Endothelial cell (in vitro differentiated cells): ENCODE measurements at places on chromosomes 12 and 14.

- DNase-seq, result no peak
Observed at GRCh38 chr14:104264495-104265265, 126.3 kb downstream of the KIF26A start.

DNA sequence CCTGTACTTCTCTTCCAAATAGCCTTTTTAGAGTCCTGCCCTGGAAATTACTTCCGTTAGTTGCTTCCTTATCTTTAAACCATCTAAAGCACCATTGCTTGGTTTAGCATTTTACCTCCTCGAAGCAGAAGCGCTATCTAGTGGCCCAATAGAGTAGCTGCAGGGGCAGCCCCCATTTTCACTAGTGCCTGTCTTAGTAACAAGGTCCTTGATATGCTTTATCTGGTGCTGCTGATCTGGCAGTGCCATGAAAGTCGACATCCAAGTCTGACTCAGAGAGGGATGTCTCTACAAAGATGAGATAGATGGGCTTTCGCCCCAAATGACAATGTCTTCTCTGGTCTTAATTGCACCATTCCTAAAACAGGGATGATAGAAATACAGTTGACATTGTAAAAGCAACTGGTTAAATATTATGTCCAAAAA, 25.0 kb upstream of the CIT start:
- peak; percentile 70 for DNase-seq

DNA sequence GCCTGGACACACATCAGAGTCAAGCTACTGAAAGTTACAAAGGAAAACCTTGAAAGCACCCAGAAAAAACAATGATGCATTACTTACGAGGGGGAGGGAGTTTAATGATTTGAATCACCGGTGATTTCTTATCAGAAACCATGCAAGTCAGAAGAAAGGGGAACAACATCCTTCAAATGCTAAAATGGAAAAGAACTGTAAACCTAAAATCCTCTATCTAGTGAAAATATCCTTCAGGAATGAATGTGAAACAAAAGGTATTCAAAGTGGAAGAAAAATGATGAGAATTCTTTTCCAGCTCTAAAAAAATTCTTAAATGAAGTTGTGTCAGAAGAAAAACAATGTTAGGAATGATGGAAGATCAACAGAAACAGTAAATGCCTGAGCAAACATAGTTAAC, 16.8 kb downstream of the SCAF11 start:
- no peak for DNase-seq

- no peak for DNase-seq
Observed at GRCh38 chr12:49263400-49263763, 1.5 kb upstream of the TUBA1C start.

DNA sequence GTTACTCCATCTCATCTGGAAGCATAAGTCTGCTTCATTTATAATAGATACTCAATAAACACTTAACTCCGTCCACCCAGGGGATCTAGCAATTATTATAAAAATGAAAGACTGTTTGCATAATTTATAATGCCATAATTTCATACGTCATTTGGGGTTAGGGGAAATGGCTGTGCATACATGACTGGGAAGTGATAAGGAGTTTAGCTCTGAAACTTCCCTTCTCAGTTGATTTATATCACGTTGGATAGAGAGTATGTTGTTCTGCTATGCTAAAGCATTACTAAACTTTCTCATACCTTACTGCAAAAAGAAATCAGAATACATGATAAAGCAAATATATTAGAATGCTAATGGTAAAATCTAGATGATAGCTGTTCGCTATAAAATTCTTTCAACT, 90.4 kb upstream of the DYNC1H1 start:
- no peak for DNase-seq

DNA sequence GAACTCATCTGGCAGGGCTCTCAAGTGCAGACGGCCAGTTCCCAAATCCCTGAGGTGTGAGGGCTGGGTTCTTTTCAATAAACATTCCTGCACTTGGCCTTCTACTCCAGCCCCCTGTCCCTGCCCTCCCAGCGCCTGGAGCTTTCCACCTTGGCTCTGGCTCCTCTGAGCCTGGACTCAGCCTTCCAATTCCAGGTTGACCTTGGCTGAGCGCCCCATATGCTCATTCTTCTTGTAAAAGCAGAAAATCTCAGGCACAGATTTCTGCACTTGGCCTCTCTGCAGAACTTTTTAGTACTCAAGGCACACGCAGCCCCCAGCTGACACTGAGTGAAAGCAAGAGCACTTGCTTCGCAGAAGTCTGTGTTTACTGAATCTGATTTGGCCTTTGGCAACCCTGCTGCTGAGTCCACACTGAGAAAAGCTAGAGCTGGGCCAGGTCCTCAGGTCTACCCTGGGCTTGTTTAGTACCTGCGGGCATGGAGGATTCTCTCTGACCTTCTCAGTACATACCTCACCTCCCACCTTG, 222.7 kb downstream of the MSRB3 start:
- no peak for DNase-seq

GRCh38 chr12:115660211-115660805, 617.2 kb downstream of the MED13L start:
- DNase-seq, result no peak

DNA sequence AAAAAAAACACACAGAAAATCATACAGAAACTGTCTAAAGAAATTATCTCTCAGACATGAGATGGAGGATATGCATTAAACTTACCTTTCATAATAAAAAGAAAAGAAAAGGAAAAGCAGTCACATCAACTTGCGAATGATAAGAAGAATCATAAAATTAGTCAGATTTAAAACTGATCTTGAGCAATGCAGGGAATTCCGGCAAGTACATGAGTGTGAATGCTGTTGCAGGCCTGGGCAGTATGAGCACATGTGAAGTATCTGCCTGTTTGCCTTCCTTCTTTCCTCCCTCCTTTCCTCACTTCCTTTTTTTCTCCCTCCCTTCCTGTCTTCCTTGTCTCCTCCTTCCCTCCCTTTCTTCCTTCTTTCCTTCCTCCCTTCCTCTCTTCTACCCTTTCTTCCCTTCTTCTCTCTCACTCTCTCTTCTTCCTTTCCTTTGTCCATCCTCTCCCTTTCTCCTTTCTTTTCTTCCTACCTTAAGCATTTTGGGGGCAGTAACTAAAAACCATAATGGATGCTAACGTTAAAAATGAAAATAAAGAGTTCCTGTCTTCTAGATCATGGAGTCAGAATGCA, 38.5 kb upstream of the SLC6A15 start:
- DNase-seq, result no peak

- no peak for DNase-seq
Observed at GRCh38 chr12:124493809-124494750, 73.3 kb downstream of the NCOR2 start.

GRCh38 chr14:91918186-91918883, 29.2 kb downstream of the FBLN5 start:
- no peak for DNase-seq

DNA sequence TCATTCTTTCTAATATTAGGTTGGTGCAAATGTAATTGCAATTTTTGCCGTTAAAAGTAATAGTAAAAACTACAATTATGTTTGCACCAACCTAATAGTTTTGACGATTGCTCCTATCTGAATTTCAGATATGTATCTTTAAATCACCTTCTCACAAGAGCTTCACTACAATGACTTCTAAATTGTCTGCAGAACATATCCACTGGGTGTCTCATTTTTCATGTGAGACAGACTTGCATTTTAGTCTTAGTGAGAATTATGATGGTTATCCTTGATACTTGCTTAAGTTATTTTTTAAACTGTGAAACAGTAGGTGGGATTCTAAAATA, 84.6 kb downstream of the ITPR2 start:
- no peak for DNase-seq

GRCh38 chr14:96616161-96616721, 114.1 kb downstream of the PAPOLA start:
- no peak for DNase-seq

GRCh38 chr12:44833561-44833960, 42.6 kb downstream of the NELL2 start:
- DNase-seq, result no peak

- no peak for DNase-seq
Observed at GRCh38 chr14:74856366-74856765, 19.6 kb downstream of the PROX2 start.

DNA sequence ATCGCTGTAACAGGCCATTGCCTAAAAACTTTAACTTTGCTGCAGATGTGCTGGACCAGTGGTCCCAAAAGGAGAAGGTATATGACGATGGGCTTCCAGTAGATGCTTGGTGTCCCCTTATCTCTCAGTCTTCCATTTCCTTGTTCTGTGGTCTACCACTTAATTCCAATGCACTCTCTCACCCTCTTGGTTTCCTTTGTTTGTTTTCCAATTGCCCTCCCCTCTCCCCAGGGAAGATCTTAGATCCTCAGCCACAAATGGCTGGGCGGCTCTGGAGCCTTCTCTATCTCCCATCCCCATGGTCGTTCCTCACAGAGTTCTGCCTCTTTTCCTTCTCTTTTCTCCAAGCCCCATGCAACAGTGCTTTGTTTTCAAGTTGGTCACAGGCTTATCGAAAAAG, 584 bp downstream of the ACSM4 start:
- DNase-seq, result no peak

GRCh38 chr12:106114447-106115068, 24.2 kb downstream of the NUAK1 start:
- DNase-seq, result no peak

- DNase-seq, result no peak
Observed at GRCh38 chr12:114408471-114408885, 2.5 kb upstream of the TBX5 start.
